Foreskin fibroblast (primary cell): ENCODE measurements at places on chromosomes 1 and 21.

DNA sequence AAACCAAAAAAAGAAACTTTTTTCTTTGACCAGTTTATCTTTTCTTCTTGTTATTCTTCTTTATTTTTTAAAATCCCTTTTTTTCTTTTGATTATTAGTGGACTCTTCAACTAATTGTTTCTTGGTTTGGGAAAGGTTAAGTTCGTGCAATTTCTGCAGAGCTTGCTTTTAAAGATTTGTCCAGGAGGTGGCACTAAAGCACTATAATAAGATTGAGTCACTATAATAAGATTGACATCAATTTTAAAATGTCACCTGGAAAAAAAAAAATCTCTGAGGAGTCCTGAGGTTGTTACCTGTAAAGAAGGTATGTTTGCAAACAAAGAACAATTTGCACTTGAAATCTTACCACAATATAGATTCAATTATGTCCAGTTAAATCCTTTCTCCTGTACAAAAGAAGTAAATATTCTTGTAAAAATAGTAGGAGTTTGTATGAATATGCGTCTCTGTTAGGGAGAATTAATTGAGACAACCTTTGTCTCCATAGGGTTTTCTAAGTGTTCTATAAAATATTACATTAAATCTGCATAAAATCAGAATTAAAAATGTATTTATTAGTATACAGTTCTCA is 166.7 kb downstream of the ADGRL4 start:
- no peak for DNase-seq

- no peak for DNase-seq
Measured at GRCh38 chr21:44767834-44768831, 33.5 kb downstream of the UBE2G2 start.

- no peak for DNase-seq
Measured at GRCh38 chr1:77057994-77058585, 161.1 kb downstream of the PIGK start.

- DNase-seq: no peak
Measured at GRCh38 chr1:32706491-32706890, 3.9 kb upstream of the SYNC start.

GRCh38 chr1:162193815-162194214 is 124.3 kb downstream of the NOS1AP start:
- no peak for DNase-seq
